A673 (cell line): ENCODE measurements at places on chromosomes 2 and 18. TPM values are rescaled to one million over a fixed set of nuclear protein-coding genes. Genes with fewer than 3 reads are reported as not detected.

DNA sequence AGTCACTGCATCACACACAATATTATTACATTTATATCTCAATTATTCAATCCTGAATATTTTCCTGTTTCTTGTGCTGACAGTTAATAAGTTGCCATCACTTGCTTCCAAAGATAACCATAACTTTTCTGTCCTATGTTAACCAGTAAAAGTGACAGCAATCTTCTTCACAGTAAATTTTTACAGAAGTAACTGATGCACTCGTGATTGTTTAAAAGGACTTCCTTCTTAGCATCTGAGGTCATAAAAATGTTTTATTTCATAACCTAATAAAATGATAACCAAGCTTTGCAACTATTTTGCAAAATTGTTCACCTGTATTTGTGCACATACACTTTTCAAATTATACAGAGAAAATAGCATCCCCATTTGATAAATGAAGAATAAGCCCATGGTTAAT lies 20.6 kb upstream of the ANKRD62 start:
- DNase-seq = no peak

DNA sequence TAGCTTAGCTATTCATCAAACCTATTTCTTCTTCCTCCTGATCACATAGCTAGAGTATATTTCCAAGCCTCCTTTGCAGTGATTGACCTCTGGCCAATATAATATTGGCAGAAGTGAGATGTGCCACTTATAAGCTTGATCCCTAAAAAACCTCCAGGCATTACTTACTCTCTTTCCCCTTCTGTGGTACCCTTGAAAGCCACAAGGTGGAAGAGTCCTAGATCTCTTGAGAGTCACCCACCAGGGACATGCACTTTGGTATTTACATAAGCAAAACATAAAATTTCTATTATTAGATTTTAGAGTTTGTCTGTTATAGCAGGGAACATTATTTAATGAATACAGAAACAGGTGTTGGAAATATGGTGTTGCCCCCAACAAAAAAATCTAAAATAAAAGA lies 112.0 kb downstream of the EXOC6B start:
- peak; percentile 19 for DNase-seq

DNA sequence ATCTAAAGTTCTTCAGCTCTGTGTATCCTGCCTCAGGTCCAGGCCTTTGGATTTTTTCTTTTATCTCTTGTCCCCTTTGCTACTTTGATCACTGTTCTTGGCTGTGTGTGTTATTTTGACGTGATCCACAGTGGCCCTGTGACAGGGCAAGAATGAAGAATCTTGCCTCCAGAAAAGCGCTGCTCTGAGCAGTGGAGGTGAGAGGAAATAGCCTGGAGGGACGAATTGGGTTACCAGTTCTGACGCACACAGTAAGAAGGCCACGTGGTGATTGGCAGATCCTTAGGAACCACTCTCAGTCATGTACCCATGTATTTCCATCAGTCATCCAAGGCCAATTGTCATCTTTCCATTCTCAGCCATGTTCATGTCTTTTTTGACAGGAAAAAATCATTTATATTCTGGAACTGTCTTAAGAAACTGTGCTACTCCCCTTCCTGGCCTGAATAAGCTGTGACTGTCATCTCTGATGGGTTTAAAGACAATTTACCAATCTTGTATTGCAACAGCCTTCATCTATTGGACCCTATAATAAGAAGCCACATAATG lies 47.6 kb downstream of the MAPK4 start:
- no peak for DNase-seq

DNA sequence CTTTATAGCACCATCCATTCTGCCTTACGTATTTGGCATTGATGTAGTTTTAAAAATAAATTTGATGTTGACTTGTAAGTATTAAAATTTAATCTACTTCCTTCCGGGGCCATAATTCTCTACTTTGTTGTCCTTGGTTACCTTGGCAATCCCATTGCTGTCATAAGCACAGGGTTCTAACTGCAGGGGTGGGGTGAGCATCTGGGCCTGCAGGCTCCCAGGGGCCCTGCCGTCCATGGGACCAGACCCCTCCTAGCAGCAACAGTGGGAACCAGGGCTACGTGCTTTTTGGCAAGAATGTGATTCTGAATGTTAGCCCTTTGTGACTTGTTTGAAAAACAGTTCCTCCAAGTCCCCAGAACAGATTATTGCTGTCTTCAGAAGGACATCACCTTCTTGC lies 4.9 kb downstream of the ASAP2 start:
- peak; percentile 74 for DNase-seq

GRCh38 chr2:189444322-189444721 lies 3.0 kb downstream of the WDR75 start:
- no peak for DNase-seq

DNA sequence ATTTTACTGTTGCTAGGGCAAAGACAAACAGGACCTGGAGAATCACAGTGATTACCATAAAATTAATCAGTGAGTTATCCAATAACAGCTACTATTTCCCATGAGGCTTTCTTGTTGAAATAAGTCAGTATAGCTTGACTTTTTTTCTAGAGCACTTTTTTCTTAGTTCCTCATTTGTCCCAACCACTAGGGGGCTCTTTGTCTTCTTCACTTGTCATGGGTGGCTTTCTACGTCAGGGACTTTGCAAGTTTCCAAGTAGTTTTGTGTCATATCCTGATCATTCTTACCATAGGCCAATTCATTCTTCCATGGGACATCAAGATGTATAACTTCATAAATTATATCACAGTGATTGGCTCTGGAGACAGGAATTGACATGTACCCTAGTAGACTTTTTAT lies 1019.6 kb upstream of the PIK3C3 start:
- DNase-seq = peak; percentile 66

FRZB gene
- total RNA-seq = 1.8 and 3.6 TPM in 2 replicates

MC4R gene
- total RNA-seq = not detected in 2 replicates

CAMKMT gene
- total RNA-seq = 10.4 and 12.5 TPM in 2 replicates

UPP2 gene
- total RNA-seq = not detected in 2 replicates

CYS1 gene
- total RNA-seq = not detected in 2 replicates
